ENCODE measurements at places on chromosomes 11 and 22.

- no peak for DNase-seq
Measured at GRCh38 chr22:36022162-36022561, 6.5 kb downstream of the RBFOX2 start.

DNA sequence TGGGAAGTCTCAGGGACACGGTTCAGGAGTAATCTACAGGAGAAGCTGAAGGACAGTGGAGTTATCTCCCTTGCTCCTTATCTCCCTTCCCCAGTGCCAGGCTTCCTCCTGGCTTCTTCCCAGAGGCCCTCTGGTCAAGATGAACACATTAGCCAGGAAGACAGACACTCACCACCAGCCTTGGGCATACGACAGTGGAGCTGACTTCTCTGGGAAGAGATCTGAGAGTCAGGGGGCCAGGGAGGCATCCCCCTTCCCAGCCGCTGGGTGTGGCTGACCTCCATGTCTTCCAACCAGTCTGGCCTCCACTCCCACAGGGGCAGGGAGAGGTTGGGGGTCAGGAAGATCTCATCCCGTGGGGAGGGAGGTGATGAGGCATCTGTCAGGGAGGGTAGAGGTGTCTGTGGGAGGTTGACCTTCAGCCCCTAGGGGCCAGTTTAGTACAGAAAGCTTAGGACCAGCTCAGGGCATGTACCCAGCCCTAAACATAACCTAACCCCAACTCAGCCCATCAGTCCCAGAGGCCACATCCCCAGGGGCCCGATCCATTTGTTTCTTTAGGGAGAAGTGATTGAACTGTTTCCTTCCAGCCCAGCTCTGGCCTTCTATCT is 12.7 kb downstream of the ROBO4 start:
- DNase-seq = no peak

DNA sequence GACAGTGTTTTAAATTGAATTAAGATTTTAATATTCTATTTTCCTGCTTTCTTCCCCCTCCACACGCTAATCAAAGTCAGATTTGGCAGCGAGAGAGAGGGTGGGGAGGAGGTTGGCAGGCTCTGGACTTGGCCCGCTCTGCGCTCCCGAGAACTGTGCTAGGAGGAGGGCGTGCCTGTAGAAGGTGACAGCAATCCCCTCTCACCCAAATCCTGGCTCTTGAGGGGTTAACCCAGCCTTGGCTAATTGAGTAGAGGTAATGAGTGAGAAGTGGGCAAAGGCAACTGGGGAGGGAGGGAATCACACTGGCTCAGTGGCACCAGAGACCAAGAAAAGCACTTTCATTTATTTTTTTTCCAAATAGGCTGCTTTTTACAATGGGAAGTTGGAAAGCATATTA is 42.2 kb downstream of the BUD13 start:
- no peak for DNase-seq

DNA sequence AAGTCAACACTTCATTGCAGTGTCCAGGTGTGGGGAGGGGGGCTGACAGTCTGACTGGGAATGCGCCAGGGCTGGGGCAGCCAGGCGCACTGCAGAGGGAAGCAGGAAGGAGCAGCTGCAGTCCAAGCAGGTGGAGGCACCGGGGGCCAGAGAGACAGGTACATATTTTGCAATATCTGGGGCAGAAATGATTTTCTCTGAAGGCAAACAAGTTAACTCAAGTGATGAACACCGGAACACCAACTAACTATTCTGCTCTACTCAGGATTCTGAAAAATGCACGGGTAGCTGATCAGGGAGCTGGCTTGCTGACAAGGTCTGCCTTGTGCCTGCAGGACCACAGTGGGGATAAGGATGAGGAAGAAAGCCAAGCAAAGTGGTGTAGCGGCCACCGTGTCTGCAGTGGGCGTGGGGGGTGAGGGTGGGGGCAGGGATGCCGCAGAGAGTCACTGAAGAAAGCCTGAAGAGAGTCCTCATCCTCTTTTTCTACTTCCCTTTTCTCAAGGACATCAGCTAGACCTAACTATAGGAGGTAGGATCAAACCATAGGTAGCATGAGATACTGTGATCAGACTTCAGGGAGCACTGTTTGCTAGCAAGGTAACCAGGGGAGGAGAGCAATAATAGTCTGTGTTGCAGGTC is 83.4 kb downstream of the SCN3B start:
- no peak for DNase-seq
